ENCODE measurements at places on chromosomes 2 and 18.

DNA sequence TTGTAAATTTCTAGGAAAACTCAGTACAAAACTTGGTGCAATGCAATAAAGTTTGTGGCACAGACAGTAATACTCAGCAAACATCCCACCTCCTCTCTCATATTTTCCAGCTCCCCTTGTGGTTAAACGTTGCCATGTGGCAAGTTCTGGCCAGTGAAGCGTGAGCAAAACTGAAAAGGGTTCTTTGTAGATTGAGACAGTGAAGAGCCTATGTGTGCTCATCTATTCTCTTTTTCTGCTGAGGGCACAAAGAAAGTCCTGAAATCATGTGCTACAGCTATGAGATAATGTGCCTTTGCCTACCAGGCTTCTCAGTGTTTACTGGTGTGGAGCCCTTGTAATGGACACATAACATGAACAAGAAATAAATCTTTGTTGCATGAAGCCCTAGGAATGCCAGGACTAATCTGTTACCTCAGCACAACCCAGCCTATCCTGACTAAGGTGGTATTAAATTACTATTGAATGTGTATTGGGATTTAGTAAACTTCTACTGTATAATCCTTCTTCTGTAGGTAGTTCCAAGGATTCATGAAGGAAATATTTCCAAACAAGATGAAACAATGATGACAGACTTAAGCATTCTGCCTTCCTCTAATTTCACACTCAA is 13.0 kb upstream of the TYMS start:
- no peak for DNase-seq

GRCh38 chr18:72826736-72827135 is 41.1 kb downstream of the NETO1 start:
- DNase-seq = no peak

- no peak for DNase-seq
Measured at GRCh38 chr2:27271631-27272340, 3.4 kb upstream of the DNAJC5G start.

GRCh38 chr2:215396595-215397313 is 39.1 kb downstream of the FN1 start:
- DNase-seq = no peak

DNA sequence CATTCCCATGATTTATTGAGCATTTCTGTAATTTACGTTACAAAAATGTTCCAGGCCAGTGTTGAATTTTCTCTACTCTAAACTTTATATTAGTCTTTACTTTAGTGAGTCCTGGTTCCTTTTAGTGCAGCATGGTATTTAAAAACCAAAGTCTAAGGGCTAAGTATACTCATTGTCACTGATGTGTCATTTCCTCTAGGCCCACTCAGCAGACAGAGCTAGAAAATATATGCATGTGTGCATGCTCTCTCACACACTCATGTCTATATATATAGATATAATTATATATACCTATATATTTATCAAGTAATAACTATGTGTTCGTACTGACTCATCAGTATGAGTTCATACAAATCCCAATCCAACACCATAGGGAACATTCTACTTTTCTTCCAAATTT is 132.5 kb upstream of the SLC8A1 start:
- DNase-seq = no peak

DNA sequence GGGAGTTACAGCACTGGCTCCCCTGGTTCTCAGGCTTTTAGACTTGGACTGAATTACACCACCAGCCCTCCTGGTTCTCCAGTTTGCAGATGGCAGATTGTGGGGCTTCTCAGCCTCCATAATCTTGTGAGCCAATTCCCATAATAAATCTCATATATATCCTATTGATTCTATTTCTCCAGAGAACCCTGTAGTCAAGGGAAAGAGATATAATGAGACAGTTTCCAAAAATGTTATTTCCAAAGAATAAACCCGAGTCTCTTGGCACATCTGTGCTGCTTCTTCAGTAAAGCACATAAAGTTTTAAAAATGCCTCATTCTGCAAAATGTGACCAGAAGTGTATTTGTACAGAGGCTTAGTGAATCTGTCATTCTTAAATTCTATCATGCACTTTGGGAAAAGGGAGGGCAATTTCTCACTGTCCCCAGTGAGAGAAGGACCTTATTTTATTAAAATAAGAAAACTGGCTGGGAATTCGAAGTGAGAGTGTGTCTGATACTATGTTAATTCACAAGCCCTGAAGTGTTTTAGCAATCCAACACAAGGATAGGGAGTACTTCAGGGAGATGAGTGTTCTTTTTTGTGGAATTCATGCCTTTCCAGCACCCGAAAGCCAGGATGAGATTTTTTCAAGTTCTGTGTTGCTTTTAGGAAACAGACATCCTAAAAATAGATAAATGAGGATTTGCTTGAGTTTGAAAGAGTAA is 282.4 kb upstream of the CHAC2 start:
- no peak for DNase-seq

DNA sequence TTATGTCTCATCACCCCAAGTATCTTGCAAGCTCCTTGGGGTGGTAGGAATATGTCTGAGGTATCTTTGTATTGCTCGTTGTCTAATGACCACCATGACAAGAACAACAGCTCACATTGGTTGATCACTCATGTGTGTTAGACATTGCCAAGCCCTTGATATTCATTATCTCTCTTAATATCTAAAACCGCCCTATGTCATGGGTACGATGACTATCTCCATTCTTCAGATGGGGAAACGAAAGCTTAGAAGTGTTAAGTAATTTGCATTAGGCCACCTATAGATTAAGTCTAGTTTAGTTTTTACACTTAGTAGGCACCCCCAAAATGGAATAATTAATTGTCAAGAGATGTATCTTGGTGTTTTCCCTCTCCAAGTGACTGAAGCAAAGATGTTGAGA is 57.0 kb downstream of the ICOS start:
- DNase-seq = no peak

DNA sequence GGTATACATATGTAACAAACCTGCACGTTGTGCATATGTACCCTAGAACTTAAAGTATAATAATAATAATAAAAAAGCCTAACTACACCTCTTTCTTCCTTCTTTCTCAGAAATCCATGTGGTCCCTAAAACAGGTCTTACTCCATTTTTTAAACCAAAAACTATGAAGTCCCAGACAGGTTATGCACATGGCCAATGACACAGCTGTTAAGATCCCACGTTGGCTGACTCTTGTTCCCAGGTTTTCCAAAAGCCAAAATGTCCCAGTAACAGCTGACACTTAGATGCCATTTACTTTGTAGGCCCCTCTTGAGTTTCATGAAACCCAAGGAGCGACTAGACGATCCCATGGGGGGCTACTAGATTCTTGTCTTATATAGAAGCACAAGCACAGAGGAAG is 97.0 kb downstream of the KCNF1 start:
- no peak for DNase-seq

GRCh38 chr2:6978991-6979390 is 61.8 kb downstream of the RNF144A start:
- DNase-seq = no peak

DNA sequence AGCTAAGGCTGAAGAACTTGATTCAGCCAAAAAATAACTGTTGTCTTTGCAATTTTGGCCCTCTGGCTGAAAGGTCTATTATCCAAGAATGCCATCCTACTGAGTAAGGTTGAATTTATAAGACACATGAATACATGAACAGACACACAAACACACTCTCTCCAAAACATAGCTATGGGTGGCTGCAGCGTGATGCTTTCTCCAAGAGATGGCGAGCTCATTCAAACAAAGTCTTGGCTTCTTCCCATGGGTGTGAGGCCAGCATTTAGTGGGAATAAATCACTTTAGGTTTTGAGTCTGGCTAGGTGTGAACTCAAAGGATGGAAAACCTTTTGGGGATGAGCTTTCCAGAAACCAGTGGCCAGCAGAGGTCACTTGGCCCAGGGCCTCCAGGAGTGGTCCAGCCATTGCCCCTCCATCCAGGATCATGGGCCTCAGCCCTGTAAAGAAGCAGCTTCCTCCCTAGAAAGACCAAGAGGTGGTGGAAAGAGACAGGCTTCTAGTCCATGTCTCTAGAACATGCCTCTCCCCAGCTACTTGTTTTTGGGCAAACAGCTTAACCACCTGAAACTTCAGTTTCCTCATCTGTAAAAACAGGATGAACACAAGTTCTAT is 11.0 kb upstream of the OSR1 start:
- DNase-seq = no peak

- DNase-seq = peak; percentile 49
Measured at GRCh38 chr2:147756069-147756468, 88.8 kb upstream of the ACVR2A start.

DNA sequence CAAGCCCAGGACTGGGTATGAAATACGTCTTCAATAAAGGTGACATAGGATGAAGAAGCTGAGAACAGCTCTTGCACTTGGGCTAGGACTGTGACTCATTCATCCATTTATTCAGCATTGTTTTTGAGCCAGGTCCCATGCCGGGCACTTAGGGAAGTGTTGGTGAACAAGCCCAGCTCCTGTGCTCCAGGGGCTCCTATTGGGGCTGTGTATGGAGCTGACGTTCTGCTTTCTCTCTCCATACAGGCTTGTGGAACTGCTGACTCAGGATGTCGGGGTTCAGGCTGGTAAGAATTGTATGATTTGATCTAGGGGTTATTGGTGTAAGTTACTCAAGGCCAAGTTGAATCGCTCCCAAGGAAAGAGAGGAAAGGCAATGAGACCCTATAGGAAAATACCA is 24.0 kb downstream of the MYO7B start:
- DNase-seq = no peak

DNA sequence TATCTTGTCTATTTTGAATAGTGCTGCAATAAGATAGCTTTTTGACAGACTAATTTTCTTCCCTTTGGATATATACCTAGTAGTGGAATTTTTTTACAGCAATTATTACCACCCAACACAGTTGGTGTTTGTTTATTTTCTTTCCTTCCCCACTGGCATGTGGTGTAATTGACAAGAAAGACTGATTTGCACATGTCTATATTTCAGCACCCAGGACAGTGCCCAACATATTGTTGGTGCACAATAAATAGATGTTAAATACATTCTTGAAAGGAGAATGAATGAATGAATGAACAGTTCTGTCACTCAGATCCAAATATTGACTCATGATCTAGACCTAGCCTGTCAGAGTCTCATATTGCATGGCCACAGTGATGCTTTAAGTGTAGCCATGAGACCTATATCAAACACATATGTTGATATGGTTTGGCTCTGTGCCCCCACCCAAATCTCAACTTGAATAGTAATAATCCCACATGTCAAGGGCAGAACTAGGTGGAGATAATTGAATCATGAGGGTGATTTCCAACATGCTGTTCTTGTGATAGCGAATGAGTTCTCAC is 538.2 kb downstream of the NYAP2 start:
- no peak for DNase-seq

DNA sequence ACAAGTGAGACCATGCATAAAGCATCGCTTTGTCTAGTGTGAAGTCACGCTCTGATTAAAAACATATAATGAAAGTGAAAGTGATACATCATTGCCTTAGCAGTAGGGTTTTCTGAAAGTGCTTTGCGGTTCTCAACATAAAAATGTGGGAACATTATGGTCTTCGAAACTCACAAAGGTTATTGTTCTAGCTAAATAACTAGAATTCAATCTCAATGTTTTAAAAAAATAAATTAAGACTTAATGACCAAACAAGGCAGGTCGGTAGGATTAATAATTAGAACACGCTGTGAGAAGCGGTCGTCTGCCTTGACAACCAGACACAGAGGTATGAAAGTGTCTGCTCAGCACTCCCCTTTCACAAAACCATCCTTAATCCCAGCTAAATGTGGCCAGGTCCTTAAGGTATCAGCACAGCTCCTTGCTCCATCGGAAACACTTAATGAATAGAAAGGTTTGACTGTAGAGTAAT is 42.2 kb downstream of the KLHL14 start:
- no peak for DNase-seq
